ENCODE measurements at places on chromosomes 2 and 18.

GRCh38 chr2:120320318-120320851, 25.6 kb upstream of the INHBB start:
- no peak for DNase-seq

DNA sequence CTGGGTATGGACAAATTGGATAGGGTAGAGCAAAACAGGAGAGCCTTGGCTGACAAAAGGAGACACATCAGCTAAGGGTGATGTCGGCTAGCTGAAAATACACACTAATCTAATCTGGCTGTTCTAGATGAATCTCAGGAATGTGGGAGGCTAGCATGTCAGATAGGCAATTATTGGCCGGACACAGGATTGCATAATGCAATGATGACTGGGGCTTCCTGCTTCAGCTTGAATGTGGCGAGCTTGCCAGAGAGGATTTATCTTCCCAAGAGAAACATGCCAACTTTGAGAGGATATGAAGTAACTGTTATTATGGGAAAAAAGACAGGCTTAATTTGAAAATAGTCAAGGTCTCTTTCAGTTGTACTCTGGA, 102.4 kb downstream of the TRIB2 start:
- peak; percentile 87 for DNase-seq

DNA sequence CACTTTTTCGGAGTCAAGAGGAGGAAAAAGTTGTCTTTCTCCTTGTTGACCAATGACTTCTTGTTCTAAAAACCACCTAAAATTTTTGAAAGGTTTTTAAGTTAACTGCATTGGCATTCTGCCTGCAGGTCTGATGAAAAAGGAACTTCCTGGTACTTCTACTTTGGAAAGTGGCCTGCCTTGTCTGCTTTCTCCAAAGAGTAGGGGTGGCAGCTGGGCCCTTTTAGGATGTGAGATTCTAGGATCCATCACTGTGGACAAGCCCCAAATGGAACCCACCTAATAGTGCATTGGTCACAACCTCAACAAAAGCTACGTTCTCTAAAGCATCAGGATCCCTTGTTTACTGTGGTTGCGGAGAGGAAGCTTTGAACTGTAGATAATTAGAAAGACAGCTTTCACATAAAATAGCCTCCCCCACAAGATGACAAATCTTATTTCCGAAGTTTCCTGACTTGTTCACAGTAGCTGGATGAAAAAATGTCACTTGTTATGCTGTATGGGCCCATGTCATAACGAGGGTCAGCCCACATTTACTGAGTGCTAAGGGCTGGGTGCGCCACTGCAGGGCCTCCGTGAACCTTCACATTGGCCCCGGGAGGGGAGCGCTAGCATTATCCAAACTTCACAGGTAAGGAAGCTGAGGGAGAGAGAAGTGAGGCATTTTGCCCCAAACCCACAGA, 17.4 kb downstream of the ASPRV1 start:
- DNase-seq, result no peak

- no peak for DNase-seq
Measured at GRCh38 chr18:34808389-34808788, 98.3 kb downstream of the DTNA start.

DNA sequence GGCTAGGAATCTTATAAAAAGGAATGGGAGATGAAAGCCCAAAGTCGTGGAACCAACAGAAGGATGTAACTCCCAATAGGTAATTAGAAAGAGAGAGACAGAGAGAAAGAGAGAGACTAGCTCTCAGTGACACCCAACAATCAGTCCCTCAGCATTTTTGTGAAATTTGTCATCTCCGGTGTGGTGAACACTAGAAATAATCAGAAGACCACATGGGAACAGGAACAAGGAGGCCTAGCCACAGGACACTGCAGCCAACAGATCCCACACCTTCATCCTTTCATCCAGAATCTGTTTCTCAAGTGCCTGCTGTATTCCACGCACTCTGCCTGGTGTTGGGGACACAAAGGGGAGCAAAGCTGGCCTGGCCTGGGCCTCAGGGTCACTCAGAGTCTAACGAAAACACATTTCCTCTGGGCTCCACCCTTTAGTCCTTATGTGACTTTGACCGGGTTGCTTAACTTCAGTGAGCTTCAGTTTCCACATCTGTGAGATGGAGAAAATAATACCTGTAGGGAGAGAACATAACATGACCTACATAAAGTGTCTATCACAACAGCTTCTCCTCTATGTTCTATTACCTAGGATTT, 53.1 kb downstream of the EHD3 start:
- DNase-seq, result no peak

- no peak for DNase-seq
Measured at GRCh38 chr18:37873416-37873815, 307.8 kb upstream of the CELF4 start.

DNA sequence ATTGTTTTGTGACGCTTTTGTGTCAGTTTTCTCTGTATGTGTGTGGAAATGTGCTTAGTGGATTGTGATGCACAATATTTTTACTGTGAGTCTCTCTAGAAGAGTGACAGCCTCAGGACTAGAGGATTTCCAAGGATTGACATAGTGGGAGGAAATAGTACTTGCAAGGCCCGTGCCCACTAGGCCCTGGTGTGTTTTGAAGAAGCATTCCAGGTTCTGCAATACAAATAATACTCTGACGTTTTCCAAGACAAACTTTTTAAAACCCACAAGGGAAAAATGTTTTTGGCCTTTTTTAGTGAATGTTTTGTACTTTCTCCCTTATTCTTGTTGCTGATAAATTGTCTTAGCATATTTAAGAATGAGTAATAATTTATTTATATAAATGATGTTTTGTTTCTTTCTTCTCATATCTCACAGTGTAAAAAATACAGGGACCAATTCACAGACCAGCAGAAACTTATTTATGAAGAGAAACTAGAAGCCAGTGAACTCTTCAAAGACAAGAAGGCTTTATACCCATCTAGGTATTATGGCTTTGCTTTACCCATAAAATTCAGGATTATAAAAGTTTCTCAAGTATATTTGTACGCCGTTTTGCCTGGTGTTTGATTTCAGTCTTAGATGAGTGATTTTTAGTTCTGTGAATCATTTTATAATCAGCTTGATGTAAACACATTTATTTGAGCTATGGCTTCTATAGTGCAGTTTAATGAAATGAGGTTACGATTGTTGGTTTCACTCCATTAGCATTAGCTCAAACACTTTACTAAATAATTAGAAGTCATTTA, 165.6 kb downstream of the MYO1B start:
- DNase-seq, result no peak

DNA sequence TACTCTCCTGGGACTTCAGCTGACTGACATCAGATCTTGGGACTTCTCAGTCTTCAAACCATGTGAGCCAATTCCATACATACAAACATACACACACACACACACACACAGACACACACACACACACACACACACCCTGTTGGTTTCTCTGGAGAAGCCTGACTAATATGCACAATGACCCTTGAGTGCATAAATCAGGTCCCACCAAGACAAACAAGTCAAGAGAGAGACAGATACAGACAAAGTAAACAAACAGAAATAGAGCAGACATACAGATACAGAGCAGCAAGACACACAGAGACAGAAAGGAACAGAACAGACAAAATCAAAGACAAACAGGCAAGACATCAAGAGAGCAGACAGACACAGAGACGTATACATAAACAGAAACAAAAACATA, 43.8 kb upstream of the DDX18 start:
- DNase-seq, result no peak

DNA sequence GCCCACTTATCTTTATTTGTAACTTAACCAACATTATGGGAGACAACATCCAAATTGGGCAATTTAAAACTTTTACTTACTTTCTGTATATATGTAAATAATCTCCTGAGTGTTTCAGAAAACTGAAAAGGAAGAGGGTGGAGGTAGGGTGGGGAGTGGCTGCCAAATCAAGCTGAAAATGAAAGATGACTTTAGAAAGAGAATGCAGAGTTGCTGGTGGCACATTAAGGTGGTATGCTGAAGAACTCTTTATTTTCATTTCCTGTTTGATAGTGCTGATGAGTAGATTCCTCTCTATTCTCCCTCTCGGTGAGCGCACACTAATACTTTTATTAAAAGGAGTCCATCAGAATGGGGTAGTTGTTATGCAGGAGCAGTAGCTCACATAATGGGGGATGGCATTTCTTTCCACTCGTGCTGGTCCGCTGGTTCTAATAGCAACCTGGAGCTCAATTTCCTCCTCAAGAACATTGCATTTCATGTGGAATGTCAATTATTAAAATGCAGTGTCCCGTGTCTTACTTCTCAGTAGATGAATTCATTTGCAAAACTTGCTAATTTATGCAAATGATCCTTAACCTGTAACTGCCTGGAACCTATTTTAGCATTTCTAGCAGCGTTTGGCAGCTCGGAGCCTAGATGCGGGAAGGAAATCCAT, 466.9 kb upstream of the HNRNPA3 start:
- DNase-seq, result no peak

- DNase-seq, result peak; percentile 78
Measured at GRCh38 chr2:190819840-190820301, 60.8 kb upstream of the GLS start.

DNA sequence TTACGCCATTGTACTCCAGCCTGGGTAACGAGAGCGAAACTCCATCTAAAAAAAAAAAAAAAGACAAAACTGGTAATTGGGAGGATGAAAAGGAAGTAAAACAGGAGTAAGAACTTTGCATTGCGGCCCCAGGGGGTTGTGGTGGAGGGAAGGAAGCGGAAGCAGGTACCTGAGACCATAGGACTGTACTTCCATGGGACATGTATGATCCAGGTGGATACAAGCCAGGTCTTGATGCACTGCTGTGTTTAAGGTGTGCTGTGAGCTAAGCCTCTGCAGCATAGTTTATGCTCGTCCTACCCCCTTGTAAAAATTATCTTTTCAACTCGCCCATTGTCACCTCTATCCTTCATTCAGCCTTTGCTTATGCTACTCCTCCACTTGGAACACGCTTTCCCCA, 23.7 kb downstream of the FBXO36 start:
- DNase-seq, result no peak

- no peak for DNase-seq
Measured at GRCh38 chr2:127000194-127000593, 101.5 kb downstream of the TEX51 start.

GRCh38 chr2:191629001-191629453, 48.9 kb upstream of the NABP1 start:
- DNase-seq, result no peak

- no peak for DNase-seq
Measured at GRCh38 chr2:153641046-153641445, 162.5 kb upstream of the RPRM start.

- DNase-seq, result no peak
Measured at GRCh38 chr2:231965102-231965501, 3.6 kb downstream of the DIS3L2 start.

DNA sequence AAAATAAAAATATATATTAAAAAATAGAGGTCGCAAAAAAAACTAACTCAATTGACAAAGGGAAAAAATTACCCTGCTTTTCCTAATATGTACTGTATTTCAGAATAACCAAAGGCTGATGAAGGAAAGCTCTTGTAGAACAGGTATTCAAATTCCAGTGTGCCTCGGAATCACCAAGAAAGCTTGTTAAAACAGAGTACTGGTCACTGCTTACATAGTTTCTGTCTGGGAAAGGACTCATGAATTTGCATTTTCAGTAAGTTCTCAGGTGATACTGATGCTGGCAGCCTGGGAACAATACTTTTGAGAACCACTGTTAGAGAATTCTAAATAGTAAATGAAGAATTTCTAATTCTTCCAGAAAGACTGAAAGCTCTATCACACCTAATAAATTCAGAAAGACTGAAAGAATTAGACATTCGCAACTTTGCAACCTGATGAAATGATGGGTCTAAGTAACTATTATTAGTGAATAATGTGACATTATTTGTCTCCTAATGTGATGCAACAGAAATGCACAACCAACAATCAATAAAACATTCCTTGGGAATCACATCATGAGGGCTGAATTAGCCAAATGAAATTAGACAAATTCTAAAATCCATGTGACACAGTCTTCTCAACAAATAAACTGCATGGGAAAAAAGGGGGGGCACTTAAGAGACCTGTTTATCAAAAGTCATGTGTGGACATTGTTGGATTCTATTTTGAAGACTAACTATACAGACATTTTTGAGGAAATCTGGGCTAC, 21.9 kb downstream of the RPRD1A start:
- DNase-seq, result no peak

GRCh38 chr2:108118996-108119395, 120.8 kb upstream of the SULT1C3 start:
- DNase-seq, result no peak

DNA sequence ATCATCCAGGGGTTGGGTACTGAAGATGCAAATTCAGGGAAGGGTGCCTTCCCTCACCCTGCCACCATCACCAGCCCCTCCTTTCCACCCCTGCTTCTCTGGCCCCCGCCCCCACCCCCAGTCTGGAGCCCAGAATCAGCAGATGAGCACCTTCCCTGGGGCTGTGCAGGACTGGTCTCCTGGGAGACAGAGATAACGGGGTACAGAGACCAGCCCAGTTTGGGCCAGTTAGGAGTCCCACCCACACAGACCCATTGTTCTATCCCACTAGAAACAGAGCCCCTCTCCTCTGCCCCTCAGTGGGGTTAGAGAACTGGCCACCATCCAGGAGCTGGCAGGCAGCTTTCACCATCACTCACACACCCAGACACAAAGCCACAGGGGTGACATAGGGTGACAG, 4.5 kb upstream of the CRYBA2 start:
- DNase-seq, result no peak

- DNase-seq, result no peak
Measured at GRCh38 chr18:8659609-8660242, 45.6 kb upstream of the MTCL1 start.

DNA sequence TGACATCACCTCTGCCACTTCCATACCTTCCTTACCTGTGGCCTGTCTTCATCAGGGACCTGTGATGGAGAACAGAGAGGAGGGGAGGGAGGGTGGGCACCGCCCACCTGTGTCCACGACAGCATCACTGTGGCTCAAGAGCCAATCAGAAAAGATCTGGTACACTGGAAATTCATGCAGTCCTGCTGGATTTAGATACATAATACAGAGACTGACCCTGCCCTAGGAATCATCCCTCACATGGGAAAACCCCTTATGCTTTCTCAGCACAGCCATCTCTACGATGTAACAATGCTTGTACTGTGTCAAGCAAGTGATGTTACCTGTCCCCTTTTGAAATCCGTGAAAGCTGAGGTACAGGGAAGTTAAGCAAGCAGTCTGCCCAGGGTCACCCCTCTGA, 145.6 kb upstream of the EPAS1 start:
- no peak for DNase-seq

DNA sequence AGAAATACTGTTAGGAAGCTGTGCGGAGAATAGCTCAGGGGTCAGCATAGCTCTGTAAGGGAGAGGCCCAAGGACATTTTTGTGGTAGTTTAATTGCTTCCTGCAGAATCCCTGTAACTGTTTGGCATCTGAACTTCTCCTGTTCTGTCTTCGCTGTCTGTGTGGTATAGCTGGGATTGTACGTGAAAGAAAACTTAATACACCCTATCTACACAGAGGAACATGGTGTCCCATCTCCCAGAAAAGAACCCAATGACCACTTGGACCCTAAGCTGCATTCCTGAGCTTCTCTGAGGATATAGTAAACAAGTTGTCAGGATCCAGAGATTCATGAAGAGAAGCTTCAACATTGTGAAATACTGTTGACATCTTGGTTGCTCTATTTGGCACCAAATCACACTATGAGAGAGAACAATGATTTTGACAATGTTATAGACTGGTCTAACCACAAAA, 81.3 kb downstream of the CDC42EP3 start:
- DNase-seq, result no peak
